ENCODE measurements at places on chromosomes 11 and 22.

GRCh38 chr11:117419482-117420142, 92.0 kb downstream of the CEP164 start:
- no peak for DNase-seq

DNA sequence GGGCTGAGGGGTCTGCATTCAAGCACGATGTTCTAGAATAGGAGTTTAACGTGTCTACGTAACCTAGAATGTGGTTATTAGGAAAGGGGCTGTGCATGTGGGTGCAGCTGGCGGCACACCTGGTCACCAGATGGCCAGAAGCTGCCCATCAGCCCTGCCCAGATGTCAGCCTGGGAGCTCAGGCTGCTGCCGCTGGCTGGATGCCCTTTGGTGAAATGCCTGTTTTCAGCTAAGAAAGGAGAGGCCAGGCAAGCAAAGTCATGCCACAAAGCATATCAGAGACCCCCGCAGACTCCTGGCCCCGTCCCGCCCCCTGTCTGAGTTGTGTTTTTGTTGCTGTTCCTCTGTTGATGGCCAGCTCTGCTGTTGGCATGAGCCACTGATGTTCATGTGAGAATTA, 11.3 kb upstream of the ADORA2A start:
- DNase-seq = no peak

GRCh38 chr22:17968126-17968525, 56.2 kb downstream of the MICAL3 start:
- DNase-seq = no peak

GRCh38 chr22:45235851-45236342, 4.8 kb downstream of the KIAA0930 start:
- no peak for DNase-seq

GRCh38 chr11:34135439-34135838, 30.0 kb downstream of the NAT10 start:
- DNase-seq = no peak

DNA sequence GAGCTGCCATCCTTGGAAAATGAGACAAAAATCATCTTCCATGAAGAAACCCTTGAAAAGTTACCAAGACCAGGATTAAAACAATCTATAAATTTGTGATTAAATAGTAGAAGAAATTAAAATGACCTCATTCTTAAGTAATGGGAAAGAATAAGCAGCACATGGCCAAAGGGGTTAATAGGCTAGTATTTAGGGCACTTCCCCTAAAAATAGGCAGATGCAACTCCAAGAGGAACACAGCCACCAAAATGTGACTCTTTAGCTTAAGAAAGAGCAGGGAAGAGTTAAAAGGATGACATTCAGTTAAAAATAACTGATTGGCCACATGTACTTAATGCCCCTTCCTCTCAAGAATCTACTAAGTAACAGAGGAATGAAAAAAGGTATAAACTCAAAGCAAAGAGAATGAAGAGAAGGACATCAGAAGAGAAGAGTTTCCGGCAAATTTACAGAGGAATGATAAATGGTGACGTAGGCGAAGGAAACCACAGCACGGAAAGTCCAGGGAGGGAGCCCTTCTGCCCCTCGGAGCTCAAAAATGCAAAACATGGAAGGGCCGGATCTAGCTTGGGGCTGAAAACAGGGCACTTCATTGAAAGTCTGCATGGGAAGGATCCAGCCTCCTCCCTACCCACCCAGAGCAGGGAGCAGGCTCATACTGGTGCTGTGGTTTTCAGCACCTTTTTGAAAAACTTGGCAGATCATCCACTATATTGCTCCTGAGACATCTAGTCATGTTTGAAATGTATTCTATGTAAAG, 17.8 kb downstream of the SCUBE2 start:
- no peak for DNase-seq

GRCh38 chr11:125016413-125016812, 46.7 kb upstream of the SLC37A2 start:
- DNase-seq = no peak

DNA sequence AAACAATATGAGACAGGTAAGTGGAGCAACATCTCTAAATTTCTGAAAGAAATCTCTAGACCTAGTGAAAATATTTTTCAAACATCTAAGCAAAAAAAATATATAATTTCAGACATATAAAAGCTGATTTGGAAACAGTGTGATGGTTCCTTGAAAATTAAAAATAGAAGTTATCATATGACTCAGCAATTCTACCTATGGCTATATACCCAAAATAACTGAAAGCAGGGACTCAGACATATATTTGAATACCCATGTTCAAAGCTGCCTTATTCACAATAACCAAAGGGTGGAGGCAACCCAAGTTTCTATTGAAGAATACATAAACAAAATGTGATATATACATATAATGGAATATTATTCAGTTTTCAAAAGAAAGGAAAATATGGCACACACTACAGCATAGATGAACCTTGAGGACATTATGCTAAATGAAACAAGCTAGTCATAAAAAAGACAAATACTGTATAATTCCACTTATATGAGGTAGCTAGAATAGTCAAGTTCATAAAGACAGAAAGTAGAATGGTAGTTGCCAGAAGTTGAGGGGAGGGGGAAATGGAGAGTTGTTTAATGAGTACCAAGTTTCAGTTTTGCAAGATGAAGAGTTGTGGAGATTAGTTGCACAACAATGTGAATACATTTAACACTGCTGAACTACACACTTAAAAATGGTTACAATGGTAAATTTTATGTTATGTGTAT, 300.4 kb downstream of the TTC28 start:
- no peak for DNase-seq

GRCh38 chr11:111549196-111549868, 8.8 kb downstream of the LAYN start:
- DNase-seq = no peak

DNA sequence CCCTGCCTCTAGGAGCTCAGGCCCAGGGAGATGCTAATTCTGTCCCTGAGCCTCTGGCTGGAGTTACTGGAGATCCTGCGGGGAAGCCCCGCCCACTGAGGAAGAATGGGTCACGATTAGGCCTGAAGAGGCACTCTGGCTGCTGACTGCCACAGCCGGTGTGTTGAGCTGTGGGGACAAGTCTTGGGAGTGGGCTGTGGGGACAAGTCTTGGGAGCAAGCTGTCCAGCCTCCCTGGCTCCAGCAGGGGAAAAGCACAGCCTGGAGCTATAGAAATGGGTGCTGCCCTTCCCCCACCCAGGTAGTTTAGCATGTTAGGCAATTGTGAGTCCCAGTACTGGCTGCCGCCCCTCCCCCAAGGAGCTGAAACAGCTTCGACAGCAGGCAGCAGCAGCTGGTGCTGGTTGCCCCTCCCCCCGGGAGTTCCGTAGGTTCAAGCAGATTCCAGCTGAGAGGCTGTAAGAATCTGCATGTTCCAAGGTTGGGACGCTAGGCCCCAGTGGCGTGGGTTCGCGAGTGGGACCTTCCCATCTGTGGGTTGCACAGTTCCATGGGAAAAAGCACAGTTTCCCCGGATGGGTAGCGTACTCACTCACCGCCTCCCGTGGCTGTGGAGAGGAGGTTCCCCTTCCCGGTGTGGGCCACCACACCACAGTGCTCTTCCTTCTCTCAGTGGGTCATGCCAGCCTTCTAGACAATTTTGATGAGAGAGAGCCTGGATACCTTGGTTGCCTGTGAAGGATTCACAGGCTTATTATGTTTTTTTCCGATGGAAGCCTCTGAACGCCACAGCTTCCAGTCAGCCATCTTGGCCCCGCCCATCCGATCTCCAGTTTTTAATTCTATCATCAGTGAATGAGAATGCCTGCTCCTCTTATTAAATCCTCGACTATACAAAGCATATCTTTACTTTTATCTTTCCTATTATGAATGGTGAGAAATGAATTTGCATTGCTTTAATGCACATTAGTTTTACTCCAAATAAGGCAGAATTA, 61.5 kb downstream of the MSANTD4 start:
- no peak for DNase-seq

GRCh38 chr11:133815636-133816035, 29.7 kb downstream of the SPATA19 start:
- DNase-seq = no peak

- DNase-seq = no peak
These were observed 2.0 kb downstream of the JRKL start for GRCh38 chr11:96391698-96392307.

- no peak for DNase-seq
These were observed 23.0 kb downstream of the C22orf23 start for GRCh38 chr22:37930270-37930951.

DNA sequence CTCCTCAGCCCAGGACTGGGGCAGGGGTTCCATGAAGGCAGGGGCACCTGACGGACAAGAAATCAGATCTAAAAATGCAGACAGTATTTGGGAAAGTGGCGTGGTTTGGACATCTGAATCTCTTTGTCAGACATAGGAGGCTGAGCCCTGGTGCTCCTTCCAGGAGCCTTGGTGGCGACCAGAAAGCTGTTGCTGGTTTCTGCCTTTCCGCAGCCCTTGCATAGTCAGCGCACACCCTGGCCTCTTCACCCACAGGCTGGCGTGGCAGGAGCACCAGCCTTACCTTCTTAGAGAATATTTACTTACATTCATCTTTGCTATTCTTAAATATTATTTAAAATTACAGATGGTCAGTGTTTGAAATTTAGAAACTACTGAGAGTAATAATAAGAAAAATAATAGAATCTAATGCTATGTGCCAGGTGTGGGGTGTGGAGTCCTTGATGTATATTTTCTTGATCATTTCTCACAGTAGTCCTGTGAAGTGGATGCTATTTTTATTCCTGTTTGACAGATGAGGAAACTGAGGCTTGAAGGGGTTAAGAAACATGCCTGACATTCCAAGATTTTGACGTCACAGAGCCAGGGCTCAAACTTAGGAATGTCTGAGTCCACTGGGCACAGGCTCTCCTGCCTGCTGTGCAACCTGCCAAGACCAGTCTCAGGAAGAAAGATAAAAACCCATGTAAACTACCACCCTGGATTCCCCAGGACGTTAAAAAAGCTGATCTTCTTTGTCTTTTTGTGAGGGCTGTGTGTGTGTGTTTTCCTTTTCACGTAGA, 51.6 kb downstream of the TBC1D22A start:
- DNase-seq = no peak

GRCh38 chr11:2531277-2531986, 86.6 kb downstream of the KCNQ1 start:
- peak; percentile 60 for DNase-seq

- DNase-seq = no peak
These were observed 14.9 kb upstream of the MS4A4A start for GRCh38 chr11:60265373-60266214.

GRCh38 chr11:12167061-12168000, 56.9 kb downstream of the MICAL2 start:
- DNase-seq = no peak

DNA sequence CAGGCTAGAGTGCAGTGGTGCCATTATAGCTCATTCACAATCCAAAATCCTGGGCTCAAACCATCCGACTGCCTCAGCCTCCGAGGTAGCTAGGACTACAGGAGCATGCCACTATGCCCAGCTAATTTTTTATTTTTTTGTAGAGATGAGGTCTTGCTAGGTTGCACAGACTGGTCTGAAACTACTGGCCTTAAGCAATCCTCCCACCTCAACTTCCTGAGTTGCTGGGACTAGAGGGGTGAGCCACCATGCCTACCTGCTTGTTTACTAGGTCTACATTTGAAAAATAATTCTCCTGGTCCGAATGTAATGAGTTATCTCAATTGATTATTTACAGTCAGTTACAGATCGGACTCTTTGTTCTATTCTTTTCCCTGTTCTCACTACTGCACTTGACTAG, 22.0 kb downstream of the TAF1D start:
- no peak for DNase-seq

DNA sequence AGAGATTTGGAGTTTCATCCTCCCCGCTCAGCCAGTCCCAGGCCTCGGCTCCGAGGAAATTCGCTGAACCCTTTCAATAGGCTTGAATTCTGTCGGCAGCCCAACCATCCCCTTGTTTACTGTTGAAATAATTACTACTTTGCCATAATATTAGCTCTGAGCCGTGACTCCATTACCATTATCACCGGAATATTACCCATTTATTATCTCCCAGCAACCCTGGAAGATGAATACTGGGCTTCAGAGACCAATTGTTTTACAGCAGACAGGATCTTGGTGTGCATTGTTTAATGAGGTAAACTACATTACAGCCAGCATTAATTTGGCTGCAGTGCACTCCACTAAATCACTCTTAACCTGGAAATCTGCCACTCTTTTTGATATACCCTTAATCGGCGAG, 867.4 kb downstream of the NTM start:
- DNase-seq = no peak

- no peak for DNase-seq
These were observed 23.3 kb downstream of the ALKBH3 start for GRCh38 chr11:43903969-43904368.

DNA sequence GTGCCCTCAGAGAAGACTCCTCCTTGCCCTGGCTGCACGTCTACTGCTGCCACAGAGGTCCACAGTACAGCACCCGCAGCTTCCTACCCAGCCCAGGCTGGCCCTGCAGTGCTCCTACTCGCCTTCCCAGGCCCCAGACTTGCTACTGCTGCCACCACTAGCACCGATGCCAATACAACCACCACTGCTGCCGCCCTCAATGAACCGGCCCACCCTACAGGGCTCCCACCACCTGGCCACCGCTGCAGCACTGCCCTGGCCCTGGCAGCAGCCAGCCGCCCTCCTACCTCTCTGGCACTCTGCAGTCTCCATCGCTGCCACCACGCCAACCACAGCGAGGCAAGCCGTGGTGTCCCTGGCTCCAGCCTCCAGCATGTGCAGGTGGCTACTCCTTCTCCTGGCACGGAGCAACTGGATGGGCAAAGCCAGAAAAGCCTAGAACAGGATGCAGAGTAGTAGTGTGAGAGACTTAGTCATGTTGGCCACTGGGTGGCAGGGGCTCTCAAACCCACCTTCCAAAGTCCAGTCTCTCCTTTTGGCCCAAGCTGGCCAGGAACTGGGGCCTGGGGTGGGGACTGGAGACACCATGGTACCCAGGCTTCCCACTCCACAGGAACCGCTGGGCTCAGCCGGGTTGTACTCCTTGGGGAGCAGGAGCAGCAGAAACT, 39.4 kb downstream of the C22orf42 start:
- DNase-seq = no peak

GRCh38 chr11:27497284-27497866, 9.2 kb downstream of the LIN7C start:
- DNase-seq = no peak

DNA sequence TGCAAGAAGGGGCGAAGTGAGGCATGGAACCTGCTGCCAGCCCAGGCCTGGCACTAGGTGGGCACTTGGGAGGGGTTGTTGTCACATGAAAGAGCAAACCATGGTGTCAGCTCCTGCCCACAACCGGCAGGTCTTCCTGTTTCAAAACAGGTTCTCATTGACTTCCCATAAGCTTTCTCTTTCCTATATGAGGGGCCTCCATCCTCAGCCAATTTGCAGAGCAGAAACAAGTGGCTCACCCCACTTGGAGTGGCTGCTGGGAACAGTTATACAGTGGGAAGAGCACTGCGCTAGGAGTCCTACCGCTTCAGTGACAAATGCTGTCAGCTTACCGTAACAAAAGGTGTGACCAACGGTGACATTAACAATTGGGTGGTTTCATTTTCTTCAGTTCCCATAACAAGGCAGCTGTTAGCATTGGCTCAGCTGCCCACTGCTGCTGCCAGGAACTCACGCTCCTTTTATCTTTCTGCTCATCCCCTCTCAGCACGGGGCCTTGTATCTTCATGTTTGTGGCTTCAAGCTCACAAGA, 10.2 kb upstream of the SSTR3 start:
- no peak for DNase-seq
